T47D (cell line): ENCODE measurements at places on chromosomes 3 and 15.
A peak's percentile ranks its signal among the peaks of the same experiment; 100 is the strongest.

- DNase-seq: no peak
These were observed 37.9 kb downstream of the GLDN start for GRCh38 chr15:51379390-51379789.

GRCh38 chr3:63921741-63922482 lies 9.7 kb upstream of the SCAANT1 start:
- DNase-seq: no peak

- no peak for DNase-seq
These were observed 223.0 kb downstream of the EBLN2 start for GRCh38 chr3:73284472-73284871.

DNA sequence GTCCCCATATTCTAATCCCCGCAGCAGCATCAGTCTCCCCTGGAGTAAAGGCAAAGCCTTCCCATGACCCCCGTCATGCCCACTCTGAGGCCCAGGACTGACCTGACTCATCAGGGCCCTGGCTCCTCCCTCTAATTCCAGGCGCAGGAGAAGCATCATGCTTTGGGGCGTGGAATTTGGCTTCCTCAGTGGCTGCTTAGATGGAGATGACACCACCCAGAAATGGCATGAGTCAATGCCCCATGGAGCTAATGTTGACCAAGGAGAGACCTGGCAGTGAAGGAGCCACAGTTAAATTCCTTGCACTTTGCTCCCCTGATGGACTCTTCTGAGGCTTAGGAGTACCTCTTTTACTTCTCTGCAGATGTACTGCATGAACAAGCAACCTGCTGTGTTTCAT lies 204.2 kb upstream of the PROK2 start:
- no peak for DNase-seq

GRCh38 chr15:56969265-56969895 lies 50.9 kb downstream of the TCF12 start:
- peak; percentile 16 for DNase-seq

- DNase-seq: no peak
These were observed 25.6 kb upstream of the ATP2B2 start for GRCh38 chr3:10531031-10531430.

DNA sequence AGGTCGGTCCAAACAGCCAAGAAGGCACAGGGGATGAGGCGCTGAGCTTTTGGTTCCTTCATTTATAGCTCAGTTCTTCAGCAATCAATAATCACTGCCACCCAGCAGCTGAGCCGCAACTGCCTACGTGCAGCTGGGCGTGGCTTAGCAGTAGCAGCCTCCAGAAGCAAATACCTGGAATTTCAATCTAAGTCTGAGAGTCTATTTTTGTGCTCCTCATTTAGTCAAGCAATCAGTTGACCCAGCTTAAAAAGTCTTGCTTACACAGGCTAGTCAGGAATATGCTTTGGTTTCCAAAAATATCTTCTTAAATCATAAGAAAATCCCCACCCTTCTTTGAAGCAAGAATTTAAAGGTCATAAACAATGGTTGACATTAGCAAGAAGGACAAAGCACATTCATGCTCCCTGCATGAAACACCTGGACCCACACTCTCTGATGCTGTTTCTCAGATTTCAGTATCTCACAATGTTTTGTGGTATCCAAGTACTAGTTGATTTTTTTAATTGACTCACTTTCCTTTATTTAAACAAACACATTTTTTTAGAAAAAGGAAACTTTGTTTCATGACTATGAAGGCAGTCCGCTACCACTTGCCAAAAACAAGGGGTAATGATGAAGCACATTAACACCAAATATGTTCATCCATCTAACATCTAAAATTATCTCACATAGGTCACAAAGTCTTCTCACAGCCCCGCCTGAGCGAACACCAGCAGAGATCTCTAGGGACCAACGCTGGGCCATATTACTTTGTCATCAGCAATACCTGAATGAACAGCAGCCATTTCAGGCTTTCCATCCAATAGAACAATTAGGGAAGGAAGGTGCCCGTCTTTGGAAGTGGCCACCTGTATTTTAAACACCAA lies 106.1 kb downstream of the OXNAD1 start:
- DNase-seq: no peak

GRCh38 chr3:157077565-157077991 lies 82.4 kb downstream of the CCNL1 start:
- DNase-seq: peak; percentile 49

GRCh38 chr3:71541313-71541712 lies 42.2 kb downstream of the FOXP1 start:
- DNase-seq: no peak

- DNase-seq: no peak
These were observed 70.9 kb downstream of the MYO9A start for GRCh38 chr15:72047020-72047419.

DNA sequence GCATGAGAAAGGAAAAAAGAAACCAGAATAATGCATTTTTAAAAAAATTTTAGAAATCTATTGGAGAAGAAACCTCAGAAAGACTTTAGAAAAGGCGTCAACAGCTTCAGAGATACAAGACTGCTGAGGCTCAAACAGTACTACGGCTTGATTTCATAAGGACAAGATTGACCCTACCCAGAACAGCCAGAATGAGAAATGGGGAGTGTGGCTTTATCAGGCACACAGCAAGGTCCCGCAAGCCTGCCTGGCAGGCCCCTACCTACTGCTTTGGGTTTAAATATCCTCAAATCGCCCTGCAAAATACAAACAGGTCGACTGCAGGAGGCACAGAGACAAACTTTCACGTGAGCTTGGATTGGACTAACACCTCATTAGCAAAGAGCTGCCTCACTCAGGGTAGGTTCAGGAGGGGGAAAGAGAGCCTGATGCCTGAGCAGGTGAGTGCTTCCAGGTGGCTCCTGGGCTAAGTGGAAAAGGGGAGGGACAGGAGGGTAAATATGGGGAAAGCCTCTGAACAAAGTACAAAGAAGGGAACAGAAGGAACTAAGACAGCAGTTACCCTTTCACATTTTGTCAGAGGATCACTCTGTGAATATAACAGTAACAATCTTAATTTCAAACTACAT lies 87.5 kb downstream of the RORA start:
- DNase-seq: no peak

- DNase-seq: no peak
These were observed 156.4 kb downstream of the TP63 start for GRCh38 chr3:189787632-189788031.

DNA sequence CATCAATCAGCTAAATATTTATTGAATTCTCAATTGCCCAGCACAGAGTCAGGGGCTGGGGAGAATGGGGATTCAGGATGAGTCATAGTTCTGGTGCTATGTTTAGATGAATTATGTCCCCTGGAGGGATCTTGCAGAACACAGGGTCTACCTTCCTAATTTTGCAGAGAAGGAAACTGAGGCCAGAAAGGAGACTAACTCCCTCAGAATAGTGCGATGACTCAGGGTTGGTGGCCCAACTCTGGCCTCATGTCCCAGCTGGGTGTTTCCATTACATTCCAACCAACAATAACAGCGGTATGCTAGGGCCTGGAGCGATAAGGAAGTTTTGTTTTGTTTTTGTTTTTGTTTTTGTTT lies 270.9 kb downstream of the TLE3 start:
- no peak for DNase-seq

DNA sequence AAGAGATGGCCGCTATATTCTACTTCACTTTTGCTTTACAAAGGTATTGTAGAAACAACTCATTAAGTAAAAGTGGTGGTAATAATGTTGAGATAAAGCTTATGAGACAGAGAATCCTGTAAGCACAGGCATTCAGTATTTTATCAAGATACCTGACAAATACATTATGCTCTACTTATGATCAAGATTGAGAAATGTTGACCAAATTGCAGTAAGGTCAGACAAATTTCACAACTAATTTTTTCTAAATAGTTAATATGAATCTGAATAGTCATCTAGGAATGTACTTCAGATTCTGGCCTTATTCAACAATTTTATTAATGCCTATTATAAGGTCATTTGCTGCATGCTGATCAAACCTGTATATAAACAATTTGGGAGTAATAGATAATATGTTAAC lies 95.1 kb upstream of the MBNL1 start:
- no peak for DNase-seq

DNA sequence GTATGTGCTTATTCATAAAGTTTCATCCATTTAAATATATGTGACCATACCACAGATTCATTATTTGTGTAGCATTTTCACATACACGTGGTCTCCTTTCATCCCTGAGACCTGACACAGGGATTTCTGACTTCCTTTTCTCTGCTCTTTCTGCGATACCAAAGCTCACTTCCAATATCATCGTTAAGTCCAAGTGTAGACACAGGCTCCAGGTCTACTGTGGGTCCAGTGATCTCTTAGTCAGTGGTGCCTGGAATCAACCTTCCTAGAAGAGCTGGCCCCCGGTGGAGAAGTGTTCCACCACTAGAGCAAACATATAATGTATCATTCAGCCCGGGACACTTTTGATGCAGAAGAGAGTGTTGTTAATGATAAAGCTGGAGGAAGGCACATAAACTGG lies 72.4 kb downstream of the LDHAL6B start:
- no peak for DNase-seq

GRCh38 chr3:47228088-47228487 lies 54.5 kb downstream of the KIF9 start:
- no peak for DNase-seq

DNA sequence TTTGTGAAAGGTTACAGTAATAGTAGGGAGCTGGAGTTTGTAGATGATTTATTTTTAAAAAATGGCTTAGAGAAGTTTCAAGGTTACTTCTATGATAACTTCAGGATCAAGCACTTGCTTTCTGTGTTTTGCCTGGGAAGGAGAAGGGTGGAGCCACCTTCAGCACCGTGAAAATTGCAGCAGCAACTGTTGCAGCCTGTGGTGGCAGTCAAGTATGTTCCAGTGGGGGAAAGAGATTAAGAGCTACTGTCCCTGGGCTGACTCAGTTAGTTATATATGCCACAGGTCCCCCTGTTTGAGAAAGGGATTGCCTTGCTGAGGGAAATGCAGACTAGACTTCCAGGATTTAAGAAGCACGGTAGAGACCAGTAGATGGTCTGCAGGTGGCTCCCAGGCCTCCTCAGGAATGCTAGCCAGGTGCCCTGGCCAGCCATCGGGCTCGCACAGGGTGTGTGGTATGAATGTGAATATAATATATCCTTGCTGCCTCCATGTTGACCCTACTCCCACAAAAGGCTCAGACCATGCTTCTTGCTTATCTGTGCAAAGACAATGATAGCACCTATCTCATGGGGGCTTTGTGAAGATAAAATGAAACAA lies 389.5 kb downstream of the CACNA2D3 start:
- DNase-seq: no peak
